WTC11 (cell line): ENCODE measurements at places on chromosomes 1 and 21.

DNA sequence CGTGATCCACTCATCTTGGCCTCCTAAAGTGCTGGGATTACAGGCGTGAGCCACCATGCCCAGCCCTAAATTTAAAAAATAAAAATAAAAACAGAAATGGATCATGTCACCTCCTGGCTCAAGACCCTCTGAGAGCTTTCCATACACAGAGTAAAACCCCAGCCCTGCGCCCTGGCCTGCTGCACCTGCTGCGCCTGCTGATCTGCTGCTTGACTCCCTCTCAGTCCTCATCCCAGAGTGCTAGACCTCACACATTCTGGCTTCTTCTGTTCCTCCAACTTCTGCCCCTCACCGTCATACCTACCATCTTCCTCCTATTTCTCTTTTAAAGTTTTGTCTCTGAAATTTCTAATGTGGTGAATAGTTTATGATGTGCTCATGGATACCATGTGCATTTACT is 42.7 kb upstream of the DIPK1A start:
- DNase-seq: no peak

- DNase-seq: no peak
These were observed 71.4 kb upstream of the ESRRG start for GRCh38 chr1:216794586-216794985.

DNA sequence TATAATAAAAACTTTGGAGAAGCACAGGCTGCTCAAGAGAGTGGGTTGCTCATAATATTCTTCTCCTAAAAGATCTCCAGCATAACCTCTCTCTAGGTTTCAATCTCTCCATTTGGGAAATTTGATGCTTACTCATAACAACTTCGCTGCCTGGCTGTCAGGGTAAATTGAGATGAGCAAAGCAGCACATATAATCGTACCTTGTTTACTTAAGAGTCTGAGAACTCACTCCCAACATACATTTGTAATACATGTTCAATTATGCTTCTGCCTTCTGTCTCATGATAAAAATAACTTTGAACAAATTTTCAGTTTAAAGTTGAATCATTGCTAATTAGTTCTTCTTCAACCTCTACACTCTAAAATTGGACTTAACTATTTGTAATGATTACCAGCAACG is 68.9 kb downstream of the DUSP10 start:
- no peak for DNase-seq

- no peak for DNase-seq
These were observed 11.9 kb downstream of the FASLG start for GRCh38 chr1:172670791-172671190.

DNA sequence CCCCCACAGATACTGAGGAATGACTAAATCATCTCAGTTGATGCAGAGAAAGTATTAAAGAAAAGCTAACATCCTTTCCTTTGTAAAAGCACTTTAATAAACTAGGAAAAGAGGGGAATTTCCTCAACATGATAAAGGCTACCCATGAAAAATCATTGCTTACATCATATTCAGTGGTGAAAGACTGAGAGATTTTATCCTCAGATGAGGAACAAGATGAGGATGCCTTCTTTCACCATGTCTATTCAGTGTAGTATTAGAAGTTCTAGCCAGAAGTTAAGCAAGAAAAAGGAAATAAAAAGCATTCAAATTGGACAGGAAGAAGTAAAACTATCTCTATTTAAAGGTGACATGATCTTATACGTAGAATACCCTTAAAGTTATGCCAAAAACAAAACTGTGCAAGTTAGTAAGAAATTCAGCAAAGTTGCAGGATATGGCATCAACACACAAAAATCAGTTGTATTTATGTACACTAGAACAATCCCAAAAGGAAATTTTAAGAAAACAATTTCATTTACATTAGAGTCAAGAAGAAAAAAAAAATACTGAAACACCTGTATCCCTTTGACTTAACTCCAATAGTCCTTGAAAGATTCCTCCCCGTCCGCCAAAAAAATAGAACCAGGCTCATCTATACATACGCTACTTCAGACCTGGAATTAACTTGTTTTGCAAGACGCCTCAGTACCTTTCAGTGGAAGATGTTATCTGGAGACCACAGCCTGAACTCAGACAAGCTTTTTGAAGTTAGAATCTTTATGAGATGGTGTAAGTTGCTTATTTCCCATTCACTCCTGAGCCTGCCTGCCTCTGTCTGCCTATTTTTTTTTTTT is 17.5 kb downstream of the ZMYM4 start:
- DNase-seq: no peak

DNA sequence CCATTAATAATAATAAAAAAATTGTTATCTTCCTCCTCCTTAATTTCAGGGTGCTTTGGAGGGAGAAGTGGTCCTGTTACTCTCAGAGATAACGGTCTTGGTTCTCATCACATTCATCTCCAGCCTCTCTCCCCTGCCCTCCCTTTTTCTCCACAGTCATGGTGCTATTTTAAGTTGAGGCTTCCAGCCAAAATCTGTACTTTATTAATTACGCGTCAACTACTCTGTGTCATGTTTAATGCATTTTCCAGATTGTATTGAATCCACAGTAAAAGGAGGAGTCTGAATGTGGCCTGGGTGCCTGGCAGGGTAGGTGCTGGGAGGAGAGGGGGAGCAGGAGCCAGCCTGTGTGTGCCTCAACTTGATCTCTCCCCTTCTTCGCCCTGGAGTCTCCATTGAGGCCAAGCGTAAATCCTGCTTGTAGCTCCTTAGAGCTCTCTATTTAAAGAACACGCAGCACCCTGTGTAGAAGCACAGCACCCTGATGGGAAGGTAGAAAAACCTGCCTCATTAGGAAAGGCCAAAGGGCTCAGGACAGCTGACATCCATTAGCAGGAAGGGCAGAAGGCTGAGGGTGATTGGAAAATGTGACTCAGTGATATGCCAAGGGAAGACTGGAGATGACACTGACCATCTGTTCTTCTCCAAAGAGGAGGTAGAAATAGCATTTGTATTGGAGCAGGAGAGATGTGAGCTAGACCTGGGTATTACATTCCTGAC is 82.4 kb downstream of the PLXNA2 start:
- no peak for DNase-seq

DNA sequence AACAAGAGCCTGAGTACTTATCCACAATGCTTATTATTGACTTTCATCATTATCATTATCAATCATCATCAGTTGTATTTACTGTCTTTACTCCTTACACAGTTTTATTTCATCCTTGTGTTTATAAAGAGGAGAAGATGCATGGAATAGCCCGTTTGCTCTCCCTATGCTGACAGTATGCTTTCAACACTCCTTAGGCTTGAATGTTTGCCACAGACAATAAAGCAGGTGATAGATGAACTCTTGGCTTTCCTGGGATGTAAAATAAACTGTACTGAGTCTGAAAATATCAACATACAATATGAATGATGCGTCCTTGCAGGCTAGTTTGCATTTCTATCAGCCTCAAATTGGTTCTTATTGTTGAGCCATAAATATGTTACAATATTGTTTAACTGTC is 891.8 kb upstream of the NCAM2 start:
- DNase-seq: no peak

- DNase-seq: no peak
These were observed 10.6 kb downstream of the URB1 start for GRCh38 chr21:32382108-32382644.

DNA sequence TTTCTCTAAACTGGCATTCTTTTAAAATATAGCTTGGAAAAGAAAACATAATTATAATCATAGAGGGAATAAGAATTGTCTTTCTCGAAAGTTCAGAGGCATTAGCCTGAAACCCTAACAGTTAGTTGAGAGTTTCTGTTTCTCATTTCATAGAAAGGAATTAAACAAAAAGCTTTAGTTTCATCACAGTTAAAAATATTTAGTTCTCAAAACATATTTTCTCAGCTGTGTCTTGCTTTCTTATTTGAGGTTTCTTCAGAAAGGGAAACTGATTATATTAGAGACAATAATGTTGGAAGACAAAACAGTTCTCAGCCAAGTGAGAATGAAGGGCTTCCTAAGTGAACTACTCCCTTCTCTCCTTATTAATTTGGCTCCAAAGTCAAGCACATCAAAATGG is 75.4 kb upstream of the C1orf105 start:
- DNase-seq: no peak
